ENCODE measurements at places on chromosomes 3 and 15.

- peak; percentile 23 for DNase-seq
Observed at GRCh38 chr3:177358977-177359592, 161.8 kb upstream of the TBL1XR1 start.

- no peak for DNase-seq
Observed at GRCh38 chr15:94196531-94196930, 34.8 kb upstream of the MCTP2 start.

DNA sequence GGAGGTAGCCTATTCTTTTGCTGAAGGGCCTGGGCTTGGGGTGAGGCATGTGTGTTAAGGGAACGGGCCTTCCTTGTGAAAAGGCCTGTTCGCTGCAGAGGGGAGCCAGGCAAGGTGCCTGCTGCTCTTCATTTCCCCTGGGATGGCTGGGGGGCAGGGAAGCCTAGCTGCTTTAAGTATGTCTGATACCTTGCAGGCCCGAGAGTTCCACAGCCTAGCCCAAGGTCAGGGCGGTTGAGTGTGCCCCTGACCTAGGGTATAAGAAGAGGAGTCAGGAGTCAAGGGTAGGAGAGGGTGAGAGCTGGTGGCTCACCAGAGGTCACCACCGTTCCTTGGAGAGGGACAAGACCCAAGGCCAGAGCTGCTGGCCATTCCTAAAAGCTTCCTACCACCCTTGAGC lies 46.6 kb downstream of the UMPS start:
- DNase-seq, result no peak

DNA sequence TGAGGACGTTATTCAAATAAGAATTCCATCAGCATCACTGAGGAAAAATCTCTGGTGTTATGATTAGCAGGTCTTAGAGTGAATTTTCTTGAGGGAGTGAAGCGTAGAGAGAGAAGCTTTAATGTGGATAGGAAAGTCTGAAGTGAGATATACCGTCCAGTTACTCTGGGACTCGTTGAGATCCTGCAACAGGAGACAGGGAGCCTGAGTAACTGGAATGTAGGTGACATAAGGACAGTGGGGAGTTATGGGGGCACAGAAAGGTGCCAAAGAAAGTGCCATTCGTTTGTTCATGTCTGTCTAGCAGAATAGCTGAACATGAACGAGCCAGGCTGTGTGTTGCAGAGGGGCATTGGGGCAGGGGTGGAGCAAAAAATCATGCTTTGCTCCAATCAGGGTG lies 9.4 kb upstream of the BUB1B start:
- no peak for DNase-seq

GRCh38 chr15:92870010-92870591 lies 30.0 kb upstream of the CHD2 start:
- no peak for DNase-seq

Data from ELR (cell line).